Right renal pelvis (tissue), 4 donors: ENCODE measurements at places on chromosomes 1 and 21. TPM values are rescaled to one million over a fixed set of nuclear protein-coding genes. Genes with fewer than 3 reads are reported as not detected.

KRTAP19-3 gene
- not detected for polyA plus RNA-seq

- DNase-seq: no peak
Measured at GRCh38 chr1:38941527-38942019, at the start of gene RHBDL2. RHBDL2 (minus strand) TSS chr1:38941830; CDS start chr1:38919212, 22,618 bp downstream.

PIGR gene
- polyA plus RNA-seq: 1.7 TPM

GRCh38 chr1:151756291-151756690, 7.0 kb downstream of the MRPL9 start:
- DNase-seq: no peak

- DNase-seq: no peak
Measured at GRCh38 chr1:161244888-161245287, 6.9 kb upstream of the NR1I3 start.

DNA sequence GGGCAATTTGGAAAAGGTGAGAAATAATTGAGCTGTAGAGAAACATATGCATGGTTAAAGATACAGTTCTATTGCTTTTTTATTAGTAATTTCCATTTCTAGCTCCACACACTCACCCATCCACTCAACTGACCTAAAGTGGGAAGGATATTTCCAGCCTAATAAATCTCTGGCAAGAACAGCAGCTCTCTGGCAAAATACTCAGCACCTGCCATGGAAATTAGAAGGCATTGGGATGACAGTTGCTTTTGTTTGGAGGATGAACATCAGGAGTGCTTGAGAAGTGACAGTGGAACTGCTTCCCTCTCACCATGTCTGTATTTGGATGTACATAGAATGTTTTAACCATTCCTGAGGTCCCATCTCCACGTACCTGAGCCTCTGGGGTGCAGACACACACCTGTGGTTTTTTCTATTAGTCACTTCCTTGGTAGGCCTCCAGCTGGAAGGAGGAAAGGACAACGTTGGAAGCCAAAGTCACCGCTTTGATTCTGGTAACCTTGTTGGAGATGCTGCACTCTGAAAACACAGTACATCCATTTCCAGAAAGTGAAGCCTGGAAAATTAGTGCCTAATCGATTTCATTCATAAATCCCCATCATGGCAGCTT, 62.3 kb upstream of the RUNX1 start:
- DNase-seq: no peak
